ENCODE measurements at places on chromosomes 5 and 9. TPM values are rescaled to one million over a fixed set of nuclear protein-coding genes. Genes with fewer than 3 reads are reported as not detected.

DNA sequence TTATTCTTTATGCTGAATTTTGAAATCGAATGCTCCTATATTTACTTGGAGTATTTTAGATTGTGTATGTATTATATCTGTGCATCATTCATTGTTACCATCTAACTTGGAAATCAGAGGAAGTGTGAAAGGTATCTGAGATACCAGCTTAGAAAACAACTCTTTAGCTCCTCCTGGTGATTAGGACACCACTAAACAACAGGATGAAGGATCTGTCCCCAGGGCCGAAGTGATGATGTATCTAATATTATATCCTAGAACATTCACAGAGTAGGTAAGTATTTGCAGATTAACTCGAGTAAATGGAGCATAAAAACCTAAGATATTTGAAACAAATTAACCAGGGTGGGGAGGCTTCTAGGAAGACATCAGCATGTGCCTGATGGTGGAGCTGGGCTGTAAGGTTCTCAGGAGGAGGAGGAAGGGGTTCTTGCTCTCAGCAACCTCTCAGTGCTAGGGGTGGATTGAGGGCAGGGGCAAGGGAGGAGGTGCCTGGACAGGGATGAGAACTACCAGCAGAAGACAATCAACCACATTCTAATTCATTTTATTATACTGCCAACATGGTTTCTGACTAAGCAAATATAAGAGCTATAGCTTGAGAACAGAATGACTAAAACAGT, 2.6 kb upstream of the NFIL3 start:
- peak; percentile 46 for DNase-seq

DNA sequence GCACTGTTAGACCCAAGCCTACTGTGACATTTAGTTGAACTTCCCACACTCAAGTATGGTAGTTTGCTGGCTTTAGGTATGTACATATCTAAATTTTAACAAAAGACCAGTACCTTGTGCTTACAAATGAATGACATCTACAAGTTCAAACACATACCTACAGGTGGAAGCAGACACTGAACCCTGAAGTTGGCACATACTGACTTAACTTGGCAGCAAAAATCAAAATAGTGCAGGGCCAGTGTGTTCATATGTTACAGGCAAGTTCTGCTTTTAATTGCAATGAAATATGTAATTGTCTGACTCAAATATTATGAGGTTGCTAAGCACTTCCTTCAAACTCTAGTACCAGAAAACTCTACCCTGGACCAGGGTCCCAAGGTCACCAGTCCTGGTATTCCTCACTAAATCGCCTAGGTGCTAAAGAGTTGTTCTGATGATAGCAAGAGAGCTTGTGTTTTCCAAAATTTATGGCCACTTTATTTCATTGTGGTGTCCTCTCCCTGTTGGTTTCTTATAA, 77.4 kb downstream of the MEGF10 start:
- DNase-seq: no peak

DNA sequence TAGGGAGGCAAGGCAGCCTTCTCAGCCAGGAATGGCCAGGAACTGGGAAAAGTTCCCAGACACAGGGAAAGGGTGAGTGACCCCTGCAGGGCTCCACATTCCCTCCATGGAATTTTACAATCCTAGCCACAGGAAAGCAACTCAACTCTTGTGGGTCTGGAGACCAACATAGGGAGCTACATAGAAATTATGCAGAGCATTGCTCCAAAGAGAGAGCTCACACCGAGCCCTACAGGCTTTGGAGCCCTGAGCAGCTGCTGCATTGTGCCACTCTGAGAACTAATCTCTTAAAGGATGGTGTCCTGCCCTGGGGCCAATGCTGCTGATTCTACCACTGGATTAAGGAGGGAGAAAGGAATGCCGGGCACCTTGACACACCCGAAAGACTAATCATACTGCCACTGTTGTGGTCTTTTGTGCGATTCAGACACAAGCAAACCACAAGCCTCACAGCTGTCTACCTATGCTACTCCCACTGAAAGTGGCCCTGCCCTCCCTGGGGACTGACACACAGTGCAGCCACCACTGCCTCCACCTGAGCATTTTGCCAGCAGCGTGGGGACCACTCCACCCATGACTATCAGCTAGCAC, 1089.8 kb upstream of the NUDT12 start:
- no peak for DNase-seq

DNA sequence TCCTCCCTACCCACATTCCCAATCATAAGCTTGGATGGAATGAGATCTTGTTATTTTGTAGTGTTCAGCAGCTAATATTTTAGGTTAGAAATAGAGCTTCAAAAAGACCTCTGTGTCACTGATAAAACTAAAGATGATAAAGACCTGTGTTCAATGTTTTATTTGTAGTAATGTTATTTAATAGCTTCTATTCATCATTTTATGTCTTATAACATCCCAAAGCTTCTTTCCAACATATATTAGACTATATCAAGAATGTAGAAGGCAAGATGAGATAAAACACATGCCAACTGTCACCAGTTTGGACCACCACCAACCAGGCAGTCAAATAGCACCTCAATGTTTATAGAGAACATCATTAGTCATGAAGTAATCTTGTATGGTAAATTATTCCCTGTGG, 409.5 kb upstream of the ITGA1 start:
- DNase-seq: no peak

GRCh38 chr5:10173716-10174115, 76.0 kb downstream of the ATPSCKMT start:
- DNase-seq: no peak

DNA sequence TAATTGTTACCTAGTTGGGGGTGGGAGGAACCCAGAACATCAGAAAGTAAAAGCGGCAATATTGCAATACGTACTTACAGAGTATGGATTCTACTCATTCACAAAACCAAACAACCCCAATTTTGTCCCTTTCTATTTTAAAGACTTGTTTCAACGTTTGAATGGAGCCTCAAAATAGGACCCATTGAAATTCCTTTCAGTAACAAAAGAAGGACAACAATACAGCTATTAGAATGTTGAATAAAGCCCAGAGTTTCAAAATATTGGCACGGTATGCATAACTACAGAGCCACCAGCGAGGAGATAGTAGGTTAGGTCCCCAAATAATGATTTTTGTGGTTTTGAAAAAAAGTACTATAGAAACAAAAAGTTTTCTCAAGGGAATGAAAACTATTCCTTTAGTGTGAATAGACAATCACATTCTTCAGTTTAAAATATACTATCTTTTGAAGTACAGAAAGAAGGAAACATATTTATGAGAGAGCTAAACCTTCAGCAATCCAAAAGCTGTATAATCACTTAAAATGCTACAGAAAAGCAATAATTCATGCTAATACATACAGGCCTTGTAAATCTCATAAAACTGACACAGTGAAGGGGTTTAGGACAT, 235.5 kb downstream of the RFX3 start:
- no peak for DNase-seq

DNA sequence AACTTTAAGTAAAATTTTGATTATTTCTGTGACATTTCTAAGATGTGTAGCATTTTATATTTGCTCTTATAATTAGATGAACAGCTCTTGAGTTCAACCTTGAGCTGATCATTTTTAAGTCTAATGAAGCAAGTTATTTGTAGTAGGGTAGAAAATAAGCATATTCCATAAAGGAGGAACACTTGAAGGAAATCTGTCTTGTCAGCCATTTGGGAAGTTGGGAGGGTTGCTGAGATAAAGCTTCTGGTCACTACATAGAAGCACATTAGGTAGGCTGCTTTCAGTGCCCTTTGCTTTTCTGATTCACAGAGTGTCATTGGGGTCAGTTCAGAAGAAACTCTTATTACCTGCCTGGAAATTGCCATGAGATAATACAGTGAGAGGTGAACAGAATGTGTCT, 44.1 kb downstream of the SEC24A start:
- DNase-seq: no peak

GRCh38 chr9:20289423-20290010, 332.8 kb downstream of the MLLT3 start:
- peak; percentile 58 for DNase-seq

GRCh38 chr9:100581661-100582060, 3.8 kb downstream of the CAVIN4 start:
- DNase-seq: no peak

DNA sequence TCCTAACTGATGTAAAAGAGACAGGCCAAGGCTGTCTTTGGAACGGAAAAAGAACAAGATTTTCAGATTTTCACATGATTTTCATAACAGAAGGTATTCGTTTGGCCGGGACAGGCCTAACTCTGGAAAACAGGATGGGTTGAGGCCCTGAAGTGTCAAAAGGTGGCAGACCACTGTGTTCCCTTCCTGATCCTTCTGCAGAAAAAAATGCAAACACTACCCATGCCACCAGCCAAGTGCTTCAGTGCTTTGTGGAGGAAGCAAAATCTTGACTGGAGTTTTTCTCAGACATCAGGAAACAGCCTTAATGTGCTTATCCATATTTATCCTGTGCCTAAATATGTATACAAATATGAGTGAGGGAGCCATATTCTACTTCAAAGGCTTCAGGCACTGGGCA, 113.5 kb upstream of the IL6ST start:
- DNase-seq: no peak

DNA sequence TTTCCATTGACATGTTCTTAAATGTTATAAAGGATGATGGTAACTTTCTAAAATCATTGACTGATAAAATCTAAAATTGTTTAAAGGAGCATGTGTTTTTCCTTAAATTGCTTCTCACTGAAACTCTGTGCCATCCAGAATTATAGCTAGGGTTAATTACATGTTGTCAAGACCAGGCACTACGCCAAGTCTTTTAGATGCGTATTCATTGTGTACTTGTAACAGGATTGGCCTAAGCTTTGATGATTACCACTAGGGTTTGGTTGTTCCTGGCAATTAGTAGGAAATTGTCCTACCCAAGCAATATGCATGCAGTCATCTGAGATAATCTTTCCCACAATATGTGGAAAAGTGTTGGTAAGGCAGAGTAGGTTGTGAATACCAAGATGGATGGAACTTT, 43.8 kb downstream of the PRKACG start:
- DNase-seq: peak; percentile 52

DNA sequence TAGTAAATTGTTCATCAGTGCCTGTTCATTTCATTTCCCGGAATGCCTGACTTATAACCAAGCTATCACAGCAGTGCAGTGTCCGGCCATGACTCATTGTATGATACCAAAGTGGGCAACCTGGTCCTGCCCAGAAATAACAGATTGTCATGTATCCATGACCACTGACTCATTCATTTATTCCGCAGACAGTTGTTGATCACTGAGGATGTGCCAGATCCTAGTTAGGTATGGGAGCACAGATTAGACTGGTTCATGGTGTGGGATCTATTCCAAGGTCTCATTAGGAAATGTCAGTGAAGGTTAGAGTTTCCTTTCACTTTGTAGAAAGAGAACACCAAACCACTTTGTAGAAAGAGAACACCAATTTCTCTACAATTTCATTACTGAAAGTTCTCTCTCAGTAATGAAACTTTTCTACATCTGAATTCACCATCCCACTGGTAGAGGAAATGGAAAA, 8.7 kb downstream of the NREP start:
- no peak for DNase-seq

DNA sequence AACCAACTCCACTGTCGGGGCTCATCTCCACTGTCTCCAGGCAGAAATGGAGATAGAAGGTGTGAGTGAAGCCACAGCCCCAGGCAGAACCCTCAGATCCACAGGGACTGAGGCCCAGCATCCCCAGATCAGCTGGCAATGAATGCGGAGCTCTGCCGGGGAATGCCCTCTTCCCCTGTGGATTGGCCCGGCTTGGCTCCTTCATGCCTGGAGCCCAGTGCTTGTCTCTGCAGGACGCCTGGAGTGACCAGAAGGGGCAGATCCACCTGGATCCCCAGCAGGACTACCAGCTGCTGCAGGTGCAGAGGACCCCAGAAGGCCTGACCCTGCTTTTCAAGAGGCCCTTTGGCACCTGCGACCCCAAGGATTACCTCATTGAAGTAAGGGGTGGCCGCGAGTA, 3.5 kb downstream of the DBH start:
- no peak for DNase-seq

DNA sequence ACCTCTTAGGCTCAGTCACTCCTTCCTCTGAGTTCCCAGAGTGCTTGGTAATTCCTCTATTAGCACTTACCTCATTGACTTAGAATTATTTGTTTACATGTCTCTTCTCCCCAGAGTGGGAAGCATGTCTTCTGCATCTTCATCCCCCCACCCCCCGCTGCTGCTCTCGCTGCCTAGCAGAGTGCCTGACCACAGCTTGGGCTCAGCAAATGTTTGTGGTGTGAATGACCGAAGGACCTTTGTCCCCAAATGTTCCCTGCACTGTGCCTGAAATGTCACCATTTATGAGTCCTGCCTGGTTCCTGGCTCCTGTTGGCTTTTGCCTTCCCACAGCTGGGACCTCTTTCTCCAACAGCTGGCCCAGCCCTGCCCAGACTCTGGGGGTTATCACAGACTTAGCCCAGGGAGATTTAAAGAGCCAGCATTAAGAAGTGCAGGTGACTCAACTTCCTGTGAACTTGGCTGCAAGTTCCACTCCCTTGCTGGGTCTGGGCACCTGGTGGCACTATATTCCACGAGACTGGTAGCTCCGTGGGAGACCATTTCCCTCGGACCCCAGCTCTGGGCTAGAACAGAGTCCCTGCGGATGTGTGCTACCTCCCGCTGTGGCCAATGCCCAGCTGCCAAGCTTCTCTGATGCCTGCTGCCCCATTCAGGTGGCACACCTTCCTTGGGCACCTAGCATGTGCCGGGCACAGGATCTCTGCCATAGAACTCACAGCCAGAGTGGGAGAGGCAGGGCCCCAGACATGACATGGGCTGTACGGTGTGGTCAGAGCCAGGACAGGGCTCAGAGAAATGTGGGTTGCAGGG, 1.8 kb upstream of the HMCN2 start:
- DNase-seq: no peak

- DNase-seq: peak; percentile 84
Measured at GRCh38 chr9:20394969-20395368, 227.3 kb downstream of the MLLT3 start.

GRCh38 chr9:136784997-136785361, 6.2 kb upstream of the TMEM141 start:
- no peak for DNase-seq

DNA sequence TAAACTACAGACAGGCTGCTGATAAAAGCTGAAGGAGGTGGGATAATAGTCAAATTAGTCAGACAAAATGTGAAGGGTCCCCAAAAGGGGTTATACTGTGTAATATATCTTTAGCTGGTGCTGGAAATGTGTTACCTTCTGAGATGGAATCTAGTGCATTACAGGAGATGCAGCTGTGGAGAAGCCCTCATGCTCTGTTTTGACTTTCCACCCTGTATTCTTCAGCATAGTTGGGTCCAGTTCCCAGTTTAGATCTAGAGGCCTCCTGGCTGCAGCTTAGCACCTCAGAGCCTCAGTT, 122.6 kb downstream of the PAPPA start:
- no peak for DNase-seq

The SPINK7 gene
- polyA plus RNA-seq: not detected

The CETN3 gene
- polyA plus RNA-seq: 25.4 TPM

The IL3 gene
- not detected for polyA plus RNA-seq

The PTGES gene
- polyA plus RNA-seq: 1.8 TPM

The FOXD4L5 gene
- not detected for polyA plus RNA-seq

The NME5 gene
- polyA plus RNA-seq: 5.1 TPM

The PCDHGB4 gene
- polyA plus RNA-seq: 0.73 TPM

The IL33 gene
- 0.78 TPM for polyA plus RNA-seq

The ATOX1 gene
- 168 TPM for polyA plus RNA-seq

The HAPLN1 gene
- 0.39 TPM for polyA plus RNA-seq

The DDX4 gene
- polyA plus RNA-seq: not detected
